ENCODE measurements at places on chromosomes 1 and 21.

DNA sequence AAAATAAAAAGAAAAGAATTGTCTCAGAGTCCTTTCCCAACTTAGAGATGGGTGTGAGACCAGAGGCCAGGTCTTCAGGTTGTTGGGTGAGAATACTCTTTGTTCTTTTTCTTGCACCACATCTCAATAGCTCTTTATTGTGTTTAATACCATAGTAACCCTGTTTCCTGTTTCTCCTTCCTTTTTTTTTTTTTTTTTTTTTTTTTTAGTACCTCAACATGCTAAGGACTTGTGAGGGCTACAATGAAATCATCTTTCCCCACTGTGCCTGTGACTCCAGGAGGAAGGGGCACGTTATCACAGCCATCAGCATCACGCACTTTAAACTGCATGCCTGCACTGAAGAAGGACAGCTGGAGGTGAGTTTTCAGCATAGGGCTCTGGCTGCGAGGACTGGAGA is 24.4 kb downstream of the CELF3 start:
- DNase-seq = no peak

GRCh38 chr1:184004935-184005334 is 32.6 kb downstream of the COLGALT2 start:
- no peak for DNase-seq

DNA sequence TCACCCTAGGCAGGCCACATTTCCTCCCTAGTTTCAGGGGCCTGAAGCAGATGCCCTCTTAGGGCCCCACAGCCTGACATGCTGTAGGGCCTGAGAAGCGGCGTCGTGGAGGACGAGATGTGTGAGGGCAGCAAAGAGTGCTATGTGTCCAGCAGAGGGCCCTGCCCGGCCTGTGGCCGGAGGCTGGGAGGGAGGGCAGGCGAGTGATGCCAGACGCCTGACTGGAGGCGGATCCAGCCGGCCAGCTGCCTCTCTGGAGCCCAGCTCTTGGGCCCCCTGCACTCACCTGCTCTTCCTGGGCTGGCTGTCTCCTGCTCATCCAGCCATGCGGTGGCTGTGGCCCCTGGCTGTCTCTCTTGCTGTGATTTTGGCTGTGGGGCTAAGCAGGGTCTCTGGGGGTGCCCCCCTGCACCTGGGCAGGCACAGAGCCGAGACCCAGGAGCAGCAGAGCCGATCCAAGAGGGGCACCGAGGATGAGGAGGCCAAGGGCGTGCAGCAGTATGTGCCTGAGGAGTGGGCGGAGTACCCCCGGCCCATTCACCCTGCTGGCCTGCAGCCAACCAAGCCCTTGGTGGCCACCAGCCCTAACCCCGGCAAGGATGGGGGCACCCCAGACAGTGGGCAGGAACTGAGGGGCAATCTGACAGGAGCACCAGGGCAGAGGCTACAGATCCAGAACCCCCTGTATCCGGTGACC is at the start of gene GPR37L1:
Gene GPR37L1, plus strand, starts transcription at position 279 of the 697 bp plus-strand sequence. Its CDS starts 47 bp downstream, at position 326.
- no peak for DNase-seq

- no peak for DNase-seq
Measured at GRCh38 chr1:113616156-113616555, 143.1 kb downstream of the PHTF1 start.

DNA sequence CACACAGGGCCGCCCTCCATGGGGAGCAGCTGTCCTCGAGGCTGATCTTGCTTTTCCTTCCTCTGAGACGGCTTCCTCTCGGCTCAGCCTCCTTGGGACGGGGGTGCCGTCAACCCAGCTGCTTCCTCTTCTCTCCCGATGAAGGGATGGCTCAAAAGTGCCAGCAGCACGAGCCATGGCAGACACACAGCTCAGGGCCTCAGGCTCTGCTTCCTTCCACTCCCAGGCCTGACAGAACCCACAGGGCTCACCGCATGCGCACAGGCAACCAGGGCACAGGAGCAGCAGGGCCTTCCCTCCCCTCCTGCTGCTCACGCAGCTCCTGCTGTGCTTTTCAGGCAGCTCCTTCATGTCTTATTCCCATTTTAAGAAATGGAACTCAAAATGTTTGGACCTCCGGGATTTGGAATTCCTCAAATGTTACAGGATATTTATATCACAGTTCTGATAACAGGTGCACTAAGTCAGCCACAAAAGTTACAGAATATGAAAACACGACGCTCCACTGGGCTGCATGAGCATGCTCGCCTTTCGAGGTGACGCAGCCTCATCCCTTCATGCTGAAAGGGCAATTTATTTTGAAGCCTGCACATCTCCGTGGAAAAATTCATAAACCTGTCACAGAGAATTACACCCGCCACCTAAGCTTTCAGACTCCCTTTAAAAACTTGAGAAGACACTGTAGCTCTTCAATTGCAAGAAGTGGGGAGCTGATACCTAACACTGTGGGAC is 84.4 kb downstream of the HSF2BP start:
- DNase-seq = no peak

GRCh38 chr1:71106658-71107322 is 26.0 kb upstream of the ZRANB2 start:
- DNase-seq = no peak

GRCh38 chr1:244053831-244054230 is 2.7 kb downstream of the ZBTB18 start:
- DNase-seq = no peak

DNA sequence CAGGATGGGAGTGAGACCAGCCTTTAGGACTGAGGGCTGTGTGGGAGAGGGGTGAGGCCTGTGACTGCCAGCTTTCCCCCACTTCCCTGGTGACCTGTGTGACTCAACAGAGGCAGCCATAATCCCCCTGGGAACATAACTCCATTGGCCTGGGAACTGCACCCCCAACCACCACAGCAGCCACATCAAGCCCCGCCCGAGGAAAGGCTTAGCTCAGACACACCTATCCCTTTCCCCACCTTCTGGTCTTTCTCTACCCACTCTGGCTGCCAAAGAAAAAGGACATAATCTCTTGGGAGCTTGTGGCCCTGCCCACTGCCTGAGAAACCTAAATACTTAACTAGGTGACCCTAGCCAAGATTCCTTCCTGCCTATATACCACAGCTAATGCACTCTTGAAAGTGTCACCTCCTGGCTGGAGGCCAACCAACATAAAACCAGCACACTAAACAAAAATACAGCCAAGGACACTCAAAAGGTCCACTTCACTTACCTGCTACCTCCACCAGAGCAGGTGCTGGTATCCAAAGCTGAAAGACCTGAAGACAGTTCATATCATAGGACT is 406.6 kb upstream of the CAMK1G start:
- no peak for DNase-seq

DNA sequence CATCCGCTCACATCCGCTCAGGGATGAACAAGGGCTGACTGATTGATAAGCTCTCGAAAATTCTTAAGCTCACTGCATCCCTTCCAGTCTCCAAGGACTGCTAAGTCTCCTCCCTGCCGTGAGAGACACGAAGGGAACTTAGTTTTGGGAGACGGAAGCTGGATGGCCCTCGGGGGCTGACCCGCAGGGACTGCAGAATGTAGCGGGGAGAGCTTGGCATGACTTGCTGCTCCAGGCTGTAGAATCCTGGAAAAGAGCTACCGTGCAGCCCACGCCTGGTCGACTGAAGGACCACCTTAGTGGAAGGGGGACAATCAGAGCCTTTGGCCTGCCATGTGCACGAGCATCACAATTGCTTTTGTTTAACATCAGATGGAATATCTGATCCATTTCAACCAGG is 5.3 kb downstream of the ANKRD65 start:
- DNase-seq = no peak

DNA sequence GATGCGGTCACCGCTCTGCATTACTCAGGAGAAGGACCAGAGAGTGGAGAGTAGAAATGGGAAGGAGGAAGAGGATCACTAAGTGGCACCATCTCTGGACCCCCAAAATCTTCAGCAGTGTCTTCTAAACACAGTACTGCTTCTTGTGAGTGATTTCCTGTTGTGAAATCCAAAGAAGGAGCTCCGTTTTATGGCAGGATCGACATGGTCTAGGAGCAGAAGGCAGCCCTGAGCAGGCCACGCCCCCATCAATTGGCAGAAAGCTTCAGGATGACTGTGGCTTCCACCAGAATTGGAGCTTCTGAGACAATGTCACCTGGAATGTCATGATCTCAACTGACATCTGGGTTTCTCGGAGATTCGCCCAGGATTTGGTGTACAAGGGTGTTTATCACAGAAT is 171.5 kb downstream of the ADSS2 start:
- DNase-seq = no peak

DNA sequence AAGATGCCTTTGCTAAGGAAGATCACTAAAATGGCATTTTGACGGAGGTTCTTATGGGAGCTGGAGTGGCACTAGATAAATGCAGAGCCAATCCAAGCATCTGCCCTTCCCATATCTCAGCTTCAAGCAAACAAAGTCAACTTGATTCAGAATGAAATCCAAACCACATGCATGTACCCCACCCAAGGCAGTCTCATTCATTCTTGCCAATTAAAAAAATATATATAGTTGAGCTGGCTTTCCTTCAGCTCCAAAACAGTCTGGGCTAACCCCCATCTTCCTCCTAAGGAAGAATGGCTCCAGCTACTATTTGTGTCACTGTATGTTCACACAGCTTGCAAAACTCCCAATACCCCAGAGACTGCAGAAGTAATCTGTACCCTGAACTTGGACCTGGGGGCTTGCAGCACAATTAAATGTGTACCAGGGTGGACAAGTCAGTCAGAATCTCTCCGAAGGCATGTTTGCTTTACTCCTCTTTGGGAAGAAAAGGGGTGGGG is 35.4 kb downstream of the GPR3 start:
- no peak for DNase-seq

DNA sequence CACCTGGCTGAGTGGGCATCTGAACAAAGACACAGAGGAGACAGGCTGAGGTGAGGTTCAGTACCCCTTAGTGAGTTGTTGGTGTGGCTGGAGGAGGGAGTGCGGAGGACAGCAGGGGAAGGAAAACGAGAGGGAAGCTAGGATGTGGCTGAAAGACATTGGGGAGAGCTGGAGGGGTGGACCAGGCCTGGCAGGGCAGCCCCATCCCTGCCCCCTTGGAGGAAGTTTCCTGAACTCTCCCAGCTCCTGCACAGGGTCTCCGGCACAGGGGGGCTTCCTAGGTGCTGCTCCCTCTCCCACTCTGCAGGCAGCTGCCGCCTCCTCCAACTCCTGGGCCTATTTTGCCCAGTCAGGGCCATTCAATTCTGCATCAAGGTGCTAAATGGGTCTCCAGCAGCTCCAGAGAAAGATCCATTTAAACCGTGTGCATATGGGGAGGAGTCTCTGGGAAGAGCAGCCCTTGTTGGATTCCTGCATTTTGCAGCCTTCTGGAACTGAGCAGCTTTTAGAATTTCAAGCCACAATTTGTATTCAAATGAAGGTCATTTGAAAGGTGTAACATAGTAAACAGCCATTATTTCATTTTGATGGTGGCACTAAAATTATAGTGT is 193.9 kb downstream of the CAMTA1 start:
- DNase-seq = no peak

GRCh38 chr1:215458104-215458503 is 109.0 kb upstream of the KCTD3 start:
- DNase-seq = no peak

DNA sequence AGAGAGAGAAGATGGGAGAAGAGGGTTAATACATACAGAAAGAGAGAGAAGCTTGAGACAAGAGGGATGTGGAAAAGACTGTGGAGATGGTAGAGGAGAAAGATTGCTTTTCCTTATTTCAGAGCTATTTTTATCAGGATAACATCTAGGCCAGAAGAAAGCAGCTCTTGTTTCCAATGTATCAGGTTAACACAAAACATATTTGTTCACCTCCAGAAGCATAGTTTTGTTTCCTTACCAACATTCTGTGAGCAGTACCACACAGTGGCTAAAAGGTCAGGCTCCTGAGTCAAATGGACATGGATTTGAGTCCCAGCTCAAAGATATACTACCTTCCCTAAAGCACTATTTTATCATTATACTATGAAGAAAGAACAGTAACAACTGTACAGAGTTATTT is 185.5 kb downstream of the DUSP10 start:
- no peak for DNase-seq

- DNase-seq = no peak
Measured at GRCh38 chr1:187790724-187791123, 962.0 kb downstream of the PLA2G4A start.

DNA sequence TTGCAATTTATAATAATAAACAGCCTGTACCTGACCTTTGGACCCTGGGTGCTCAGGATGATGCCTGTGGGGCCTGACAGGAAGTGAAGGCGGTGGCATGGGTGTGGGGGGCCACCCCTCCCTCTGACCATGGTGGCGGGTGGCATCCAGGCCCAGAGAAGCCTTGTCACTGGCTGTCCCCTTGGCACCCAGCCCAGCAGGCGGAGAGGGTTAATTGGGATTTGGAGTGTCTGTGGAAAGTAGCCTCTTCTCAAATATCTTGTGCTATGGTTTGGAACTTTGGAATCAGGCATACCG is 20.5 kb downstream of the SOX13 start:
- DNase-seq = no peak

DNA sequence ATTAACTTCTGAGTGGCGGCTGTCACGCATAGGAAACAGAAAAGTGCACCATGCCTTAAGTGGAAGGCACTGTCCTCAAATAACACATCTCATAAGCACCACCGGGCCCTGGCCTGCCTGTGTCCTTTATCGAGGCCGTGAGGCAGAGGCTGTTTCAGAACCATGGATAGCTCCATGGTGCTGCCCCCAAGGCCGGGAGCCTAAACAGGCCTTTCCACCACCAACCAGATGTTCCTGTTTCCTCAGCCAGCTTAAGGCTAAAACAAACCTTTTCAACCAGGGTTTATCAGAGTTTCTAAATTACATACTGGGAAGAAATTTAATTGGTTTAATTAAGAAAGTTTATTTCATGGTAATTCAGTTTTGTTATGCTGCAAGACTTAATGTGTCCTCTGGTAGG is 114.4 kb downstream of the DMRTA2 start:
- DNase-seq = no peak

- DNase-seq = no peak
Measured at GRCh38 chr1:164760569-164760968, 201.6 kb downstream of the PBX1 start.
